ENCODE measurements at places on chromosomes 2 and 18.

DNA sequence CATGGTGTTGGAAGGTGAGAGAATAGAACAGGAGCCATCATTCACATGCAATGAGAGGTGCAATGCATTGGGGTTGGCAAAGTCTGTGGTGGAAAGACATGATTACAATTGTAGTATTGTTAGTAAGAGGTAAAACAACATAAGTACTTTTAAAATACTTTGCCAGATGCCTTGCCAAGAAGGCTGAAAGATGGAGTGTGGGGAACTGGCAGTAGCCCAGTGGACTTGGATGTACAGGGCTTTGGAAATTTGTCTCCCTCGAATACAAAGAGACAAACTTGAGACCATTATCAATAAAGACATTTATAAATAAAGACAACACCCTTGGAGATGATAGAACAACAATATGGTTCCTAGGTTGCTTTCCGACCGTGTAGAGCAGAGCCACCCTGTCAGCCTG is 62.0 kb downstream of the MDH1 start:
- no peak for DNase-seq

DNA sequence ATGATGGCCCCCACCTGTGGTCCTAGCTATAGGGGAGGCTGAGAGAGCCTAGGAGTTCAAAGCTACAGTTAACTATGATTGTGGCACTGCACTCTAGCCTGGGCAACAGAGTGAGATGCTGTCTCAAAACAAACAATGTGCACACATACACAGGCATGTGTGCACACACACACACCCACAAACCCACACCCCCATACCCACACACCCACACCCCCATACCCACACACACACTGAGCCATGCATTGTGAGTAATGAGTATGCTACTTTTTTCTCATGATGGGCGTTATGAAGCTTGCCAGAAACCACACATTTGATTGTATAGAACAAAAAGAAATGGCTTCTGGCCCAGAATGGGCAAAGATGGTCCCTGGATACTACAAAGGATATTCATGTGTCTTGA is 691.1 kb downstream of the SLC4A3 start:
- no peak for DNase-seq

DNA sequence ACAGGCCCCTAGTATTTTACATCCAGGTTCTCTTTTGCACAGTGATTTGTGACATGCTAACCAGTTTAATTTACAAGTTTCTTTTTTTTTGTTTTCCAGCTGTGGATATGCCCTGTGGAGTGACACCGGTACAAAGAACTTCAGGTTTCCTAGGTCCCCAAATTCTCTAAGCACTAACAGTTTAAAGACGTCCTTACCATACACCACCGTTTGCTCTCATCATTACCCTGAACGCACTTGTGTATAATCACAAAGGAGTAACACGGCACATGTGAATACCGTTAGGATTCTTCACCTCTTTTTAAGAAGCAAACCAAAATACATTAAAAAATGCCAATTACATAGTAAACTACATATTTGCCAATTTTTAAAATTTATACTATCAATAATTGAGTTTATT is 853 bp downstream of the LANCL1 start:
- DNase-seq: no peak

- no peak for DNase-seq
Measured at GRCh38 chr18:45251236-45251635, 364.0 kb upstream of the SLC14A2 start.

DNA sequence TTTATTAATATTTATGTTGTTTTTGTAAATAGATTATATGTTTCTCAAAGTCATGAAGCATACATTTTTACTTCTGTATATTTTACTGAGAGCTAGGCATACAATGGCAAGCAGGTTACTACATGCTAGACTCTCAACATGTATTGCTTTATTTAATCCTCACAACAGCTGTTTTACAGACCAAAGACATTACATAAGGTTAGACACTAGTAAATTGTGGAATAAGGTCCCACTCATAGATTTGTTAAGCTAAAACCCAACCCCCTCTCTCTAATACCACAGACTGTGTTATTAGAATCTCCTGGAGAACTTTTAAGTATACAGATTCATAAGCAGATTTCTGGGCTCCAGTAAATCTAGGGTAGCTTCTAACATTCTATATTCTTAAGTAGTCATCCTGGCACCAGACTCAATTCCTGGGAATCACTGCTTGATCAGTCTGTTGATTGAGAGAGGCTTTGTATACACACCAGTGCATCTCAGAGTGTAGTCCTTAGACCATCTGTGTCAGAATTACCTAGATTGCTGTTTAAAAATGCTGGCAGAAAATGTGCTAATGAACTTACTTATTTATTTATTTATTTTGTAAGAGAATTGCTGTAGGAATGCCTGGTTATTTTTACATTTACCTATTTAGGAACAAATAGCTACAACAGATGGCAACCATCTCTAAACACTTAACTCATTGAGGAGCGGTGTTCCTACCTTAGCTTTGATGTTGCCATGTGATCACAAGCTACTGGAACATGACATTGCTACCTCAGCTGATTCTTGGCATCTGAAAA is 153.5 kb upstream of the CAVIN2 start:
- no peak for DNase-seq

DNA sequence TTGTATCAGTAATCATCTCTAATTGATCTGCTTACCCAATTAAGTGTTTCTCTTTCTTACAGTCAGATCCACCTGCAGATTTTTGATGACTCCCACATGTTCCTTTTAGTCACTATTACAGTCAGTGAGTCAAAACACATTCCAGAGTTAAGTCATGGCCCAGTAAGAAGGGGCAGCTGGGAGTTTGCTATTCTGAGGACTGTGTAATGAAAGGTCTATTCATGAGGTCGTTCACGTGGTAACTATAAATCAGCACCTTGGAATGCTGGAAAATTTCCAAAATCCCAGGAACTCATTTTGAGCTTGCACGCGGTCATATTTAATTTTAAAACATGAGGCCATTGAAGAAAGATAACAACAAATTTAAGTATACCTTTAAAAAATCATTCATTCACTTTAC is 252.5 kb downstream of the XIRP2 start:
- DNase-seq: no peak

- DNase-seq: no peak
Measured at GRCh38 chr2:201622306-201622970, 20.9 kb downstream of the TMEM237 start.

DNA sequence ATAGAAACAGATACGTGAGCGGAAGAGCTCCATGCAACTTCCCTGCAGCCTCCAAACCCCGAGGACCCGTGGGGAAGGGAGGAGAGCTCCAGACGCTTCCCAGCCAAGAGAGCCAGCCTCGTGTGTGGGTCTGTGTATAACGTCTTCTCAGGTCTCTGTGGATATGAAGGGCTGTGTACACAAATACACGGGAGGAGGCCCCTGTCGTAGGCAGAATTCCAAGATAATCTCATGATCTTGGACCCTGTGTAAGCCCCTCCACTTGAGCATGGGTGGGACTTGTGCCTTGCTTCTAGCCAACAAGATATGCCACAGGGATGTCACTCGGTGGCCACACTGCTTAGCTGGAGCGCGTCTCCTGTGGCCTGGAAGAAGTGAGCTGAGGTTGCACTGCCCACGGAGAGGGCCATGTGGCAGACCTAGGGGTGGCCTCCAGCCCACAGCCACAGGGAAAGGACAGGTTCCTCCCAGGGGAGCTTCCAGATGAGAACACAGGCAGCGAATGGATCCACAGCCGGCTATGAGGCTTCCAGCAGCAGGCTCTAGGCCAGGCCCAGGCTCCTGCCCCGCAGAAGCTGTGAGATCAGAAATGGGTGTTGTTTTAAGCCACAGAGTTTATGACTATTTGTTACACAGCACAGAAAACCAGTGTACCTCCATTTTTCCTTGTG is 15.6 kb upstream of the KLF11 start:
- DNase-seq: no peak

DNA sequence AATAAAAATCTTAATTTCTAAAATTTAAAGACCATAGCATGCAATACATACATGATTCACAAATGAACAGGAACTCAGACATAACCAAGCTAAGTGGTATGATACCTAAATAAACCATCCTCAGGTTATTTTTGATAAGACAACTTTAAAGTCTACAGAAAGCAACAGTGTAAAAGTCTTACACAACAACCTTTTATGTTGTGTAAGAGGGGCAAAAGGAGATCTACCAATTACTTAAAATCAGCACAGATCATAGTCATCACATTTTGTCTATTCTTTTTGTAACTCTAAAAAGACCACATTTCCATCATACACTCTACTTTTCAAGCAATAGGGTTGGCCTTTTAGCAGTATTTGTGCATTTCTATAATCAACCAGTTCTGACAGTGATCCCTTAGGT is 16.3 kb downstream of the SP3 start:
- DNase-seq: no peak

- DNase-seq: no peak
Measured at GRCh38 chr2:174442546-174443510, 44.0 kb downstream of the GPR155 start.

GRCh38 chr2:228474466-228474865 is 293.0 kb upstream of the SPHKAP start:
- no peak for DNase-seq

Data from glutamatergic neuron (in vitro differentiated cells).